ENCODE measurements at places on chromosomes 3 and 15.
A peak's percentile ranks its signal among the peaks of the same experiment; 100 is the strongest.

DNA sequence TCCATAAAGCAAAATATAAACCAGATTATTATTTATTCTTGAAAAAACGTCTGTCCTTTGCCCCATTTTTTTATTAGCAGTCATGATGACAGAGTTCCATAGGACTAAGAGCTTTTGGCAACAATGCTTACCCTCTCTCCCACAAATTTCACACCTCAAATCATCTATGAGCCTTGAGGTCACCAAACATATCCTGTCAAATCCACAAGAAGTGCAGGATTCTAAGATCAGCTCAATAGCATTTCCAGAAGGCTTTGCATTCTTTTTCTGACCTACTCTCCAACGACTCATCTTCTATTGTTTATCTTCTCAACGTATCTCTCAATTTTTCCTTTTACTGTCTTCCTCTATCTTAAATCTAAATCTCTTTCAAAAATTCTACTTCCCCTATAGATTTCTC lies 619.1 kb upstream of the BCHE start:
- no peak for DNase-seq

DNA sequence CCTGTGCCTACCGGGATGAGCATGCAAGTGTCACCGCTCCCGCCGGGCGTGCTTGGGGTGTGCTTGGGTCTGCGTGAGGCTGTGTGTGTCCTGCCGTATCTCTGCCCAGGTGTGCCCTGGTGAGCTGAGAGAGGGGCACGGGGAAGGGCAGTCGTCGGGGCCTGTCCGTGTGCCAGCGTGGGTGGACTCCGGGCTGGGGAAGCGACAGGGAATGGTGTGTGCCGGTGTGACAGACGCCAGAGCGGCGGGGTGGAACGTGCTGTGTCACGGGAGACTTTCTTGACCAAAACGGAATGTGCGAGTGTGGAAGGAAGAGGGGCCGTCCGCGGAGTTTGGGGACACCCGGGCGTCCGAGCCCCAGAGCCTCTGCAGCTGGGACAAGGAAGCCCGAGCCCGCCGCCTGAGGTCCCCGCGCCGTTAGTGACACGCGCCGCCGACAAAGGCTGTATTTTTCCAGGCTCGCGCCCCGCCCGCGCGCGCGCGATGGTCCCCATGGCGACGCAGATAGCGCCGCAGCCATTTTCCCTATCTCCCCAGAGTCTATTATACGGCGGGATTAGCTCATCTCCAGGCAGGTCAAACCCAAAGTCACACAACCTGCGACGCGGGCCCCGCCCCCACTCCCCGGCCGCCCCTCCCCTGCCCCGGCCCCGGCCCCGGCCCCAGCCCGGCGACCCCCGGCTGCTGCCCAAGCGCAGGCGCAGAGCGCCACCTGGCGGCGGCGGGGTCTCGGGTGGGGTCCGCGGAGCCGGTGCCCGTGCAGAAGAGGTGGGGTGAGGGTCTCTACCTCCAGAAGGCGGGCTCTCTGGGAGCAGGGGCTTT lies 4.5 kb upstream of the GATA2 start:
- DNase-seq, result no peak

DNA sequence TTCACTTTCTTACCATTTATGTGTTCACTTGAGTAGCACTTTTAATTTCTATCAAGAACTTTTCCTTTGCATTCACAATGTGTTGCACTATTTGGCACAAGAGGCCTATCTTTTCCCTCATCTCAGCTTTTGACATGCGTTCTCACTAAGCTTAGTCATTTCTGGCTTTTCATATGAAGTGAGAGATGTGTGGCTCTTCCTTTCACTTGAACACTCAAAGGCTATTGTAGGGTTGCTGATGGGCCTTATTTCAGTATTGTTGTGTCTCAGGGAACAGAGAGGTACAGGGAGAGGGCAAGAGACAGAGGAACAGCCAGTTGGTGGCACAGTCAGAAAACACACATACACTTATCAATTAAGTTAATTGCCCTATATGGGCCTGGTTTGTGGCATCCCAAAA lies 127.4 kb upstream of the MLF1 start:
- no peak for DNase-seq

GRCh38 chr3:63089751-63090132 lies 188.4 kb upstream of the SYNPR start:
- no peak for DNase-seq

GRCh38 chr3:86029590-86029989 lies 961.4 kb downstream of the VGLL3 start:
- no peak for DNase-seq

GRCh38 chr3:145959457-145960088 lies 201.4 kb downstream of the PLOD2 start:
- no peak for DNase-seq

- no peak for DNase-seq
These were observed 23.1 kb downstream of the ABHD6 start for GRCh38 chr3:58260733-58261132.

DNA sequence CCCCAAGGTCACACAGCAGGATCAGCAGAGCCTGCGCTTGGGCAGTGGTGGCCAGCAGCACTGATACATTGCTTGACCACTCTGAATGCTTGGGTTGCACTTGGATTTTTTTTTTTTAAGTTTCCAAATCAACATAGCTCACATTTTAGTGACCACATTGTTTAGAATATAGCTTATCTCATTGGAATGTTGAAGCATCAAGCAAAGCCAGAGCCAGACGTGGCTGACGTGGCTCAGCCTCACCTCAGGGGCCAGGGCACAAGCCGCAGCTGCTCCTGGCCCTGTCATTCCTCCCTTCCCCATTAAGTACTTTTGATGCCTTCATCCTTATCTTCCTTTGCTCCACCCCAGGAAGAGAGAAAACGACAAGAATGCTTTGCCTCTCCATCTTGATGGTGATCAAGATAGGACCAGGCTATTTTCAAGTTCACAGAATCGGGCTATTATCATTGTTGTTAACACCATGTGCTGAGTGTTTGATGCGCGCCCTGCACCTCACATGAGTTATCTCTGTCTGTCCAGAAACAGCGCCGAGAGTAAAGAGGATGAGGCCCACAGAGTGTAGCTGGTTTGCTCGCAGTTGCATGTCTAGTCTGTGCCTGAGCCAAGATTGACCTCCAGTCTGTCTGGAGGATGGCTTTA lies 75.8 kb downstream of the AAGAB start:
- DNase-seq, result peak; percentile 94

DNA sequence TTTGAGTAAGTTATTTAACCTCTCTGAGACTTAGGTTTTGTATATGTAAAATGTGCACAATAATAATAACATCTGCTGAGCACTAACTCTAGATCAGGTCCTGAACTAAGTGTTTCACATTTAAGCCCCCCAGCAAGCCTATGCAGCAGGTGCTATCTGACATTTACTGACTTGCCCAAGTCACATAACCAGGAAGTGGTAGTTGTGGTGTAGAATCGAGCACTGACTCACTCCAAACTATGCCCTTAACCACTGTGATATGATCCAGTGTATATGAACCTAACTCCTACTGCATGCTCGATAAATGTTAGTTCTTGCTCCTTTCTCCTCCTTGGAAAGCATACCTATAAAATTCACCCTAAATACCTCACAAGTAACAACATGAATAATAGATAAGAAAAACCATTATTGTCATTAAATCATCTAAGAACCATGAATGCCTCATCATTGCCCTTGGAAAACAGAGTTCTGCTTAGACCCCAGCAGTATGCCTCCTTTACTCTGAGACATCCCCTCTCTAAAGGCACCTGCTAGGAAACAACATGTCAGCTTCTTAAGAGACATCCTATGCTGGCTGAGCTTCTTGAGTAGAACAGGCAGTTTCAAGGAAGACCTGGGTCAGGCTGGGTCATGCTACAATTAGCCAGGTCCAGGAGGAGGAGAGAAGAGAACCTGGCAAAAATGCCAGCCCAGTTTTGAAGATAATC lies 3.0 kb upstream of the SHC4 start:
- no peak for DNase-seq

- no peak for DNase-seq
These were observed 1297.6 kb upstream of the ALCAM start for GRCh38 chr3:104069114-104069513.

DNA sequence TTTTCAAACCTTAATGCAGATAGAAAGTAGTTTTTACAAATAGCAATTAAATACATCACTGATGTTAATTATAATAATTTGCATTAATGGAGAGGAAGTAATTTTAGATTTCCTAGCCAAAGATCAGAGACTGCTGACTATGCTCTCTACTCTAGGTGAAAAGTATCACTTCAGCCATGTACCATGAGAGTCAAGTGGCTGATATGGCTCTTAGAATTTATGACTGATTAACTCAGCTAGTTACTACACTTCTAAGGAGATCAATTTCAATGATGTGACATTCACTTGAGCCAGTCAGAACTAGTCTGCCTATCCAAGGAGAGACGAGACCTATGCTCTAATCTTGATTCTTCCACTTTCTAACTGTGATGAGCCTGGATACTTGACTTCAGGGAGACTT lies 405.7 kb upstream of the RORA start:
- DNase-seq, result no peak

DNA sequence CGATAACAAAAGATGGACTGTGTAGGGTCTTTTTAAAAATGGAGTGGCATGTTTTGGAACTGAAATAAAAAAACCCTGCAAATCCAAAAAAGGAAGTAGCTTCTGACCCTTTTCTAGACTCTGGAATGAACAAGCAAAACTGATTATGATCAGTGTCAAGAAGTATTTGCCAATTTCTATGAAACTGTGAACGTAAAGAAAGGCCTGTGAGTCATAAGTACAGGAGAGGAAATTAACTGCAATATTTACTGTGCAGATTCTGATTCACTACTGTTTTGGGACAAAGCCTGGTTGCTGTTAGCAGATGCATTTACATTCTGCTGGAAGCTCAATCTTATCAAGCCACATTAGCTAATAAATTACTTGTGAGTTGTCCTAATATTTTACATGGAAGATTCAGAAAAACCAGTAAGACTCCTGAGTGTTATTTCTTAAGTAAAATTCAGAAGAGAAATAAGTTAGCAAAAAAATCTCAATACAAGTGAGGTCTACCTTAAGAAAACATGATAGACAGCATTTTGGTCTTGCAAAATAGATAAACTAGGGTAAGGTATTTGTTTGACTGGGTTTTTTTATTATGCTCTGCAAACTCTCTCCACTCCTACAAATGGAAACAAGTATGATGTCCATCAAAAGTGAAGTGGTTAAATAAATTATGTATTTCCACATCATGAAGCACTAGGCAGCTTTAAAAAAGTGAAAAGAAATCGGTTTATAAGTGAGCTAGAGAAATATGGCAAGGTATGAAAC lies 90.2 kb upstream of the LMOD3 start:
- peak; percentile 11 for DNase-seq

GRCh38 chr3:50627407-50628051 lies 10.6 kb downstream of the MAPKAPK3 start:
- peak; percentile 41 for DNase-seq

DNA sequence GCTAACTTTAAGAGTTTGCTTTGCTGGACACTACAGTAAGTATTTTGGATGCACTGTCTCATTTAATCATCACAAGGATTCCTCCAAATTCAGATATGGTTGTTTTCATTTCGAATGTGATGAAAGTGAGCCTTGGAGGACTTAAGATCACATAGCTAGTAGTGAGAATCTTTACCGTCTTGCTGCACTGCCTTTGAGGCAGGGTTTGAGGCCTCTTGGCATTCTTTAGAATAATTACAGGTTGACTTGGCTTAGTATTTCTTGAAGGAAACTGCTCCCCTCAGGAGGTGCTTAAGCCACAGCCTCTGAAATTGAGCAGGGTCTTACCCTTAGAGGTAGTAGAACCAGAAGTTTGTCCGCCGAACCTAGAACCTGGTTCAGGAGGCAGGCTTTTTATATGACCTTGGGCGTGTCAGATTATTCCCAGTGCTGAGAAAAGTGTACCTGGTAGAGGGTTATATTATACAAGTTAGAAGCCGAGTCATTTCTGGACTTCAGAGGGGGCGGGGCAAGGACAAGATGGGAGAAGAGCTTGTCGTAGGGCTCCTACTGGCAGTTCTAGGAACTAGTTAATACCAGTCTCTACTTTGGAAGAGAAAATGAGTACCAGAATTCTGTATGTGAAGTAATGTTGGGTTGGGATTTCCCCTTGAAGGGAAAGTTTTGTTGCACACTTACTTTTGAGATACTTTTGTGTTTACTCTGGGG lies 1.1 kb downstream of the TFG start:
- DNase-seq, result peak; percentile 15

DNA sequence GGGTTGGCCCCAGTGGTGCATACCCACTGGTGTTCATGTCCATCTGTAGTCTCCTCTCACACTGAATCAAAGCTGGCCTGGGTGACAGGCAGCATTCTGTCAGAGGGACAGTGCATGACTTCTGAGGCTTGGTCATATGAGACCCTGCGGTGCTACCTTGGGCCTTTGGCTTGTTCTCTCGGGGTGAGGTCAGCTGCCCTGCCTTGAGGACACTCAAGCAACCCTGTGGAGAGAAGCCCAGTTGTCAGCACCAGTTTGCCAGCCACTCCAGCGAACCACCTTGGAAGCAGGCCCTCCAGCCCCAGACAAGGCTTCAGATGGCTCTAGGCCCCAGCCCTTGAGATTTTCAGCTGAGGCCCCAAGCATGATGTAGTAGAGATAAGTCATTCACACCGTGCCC lies 16.9 kb upstream of the RAB7A start:
- DNase-seq, result no peak

DNA sequence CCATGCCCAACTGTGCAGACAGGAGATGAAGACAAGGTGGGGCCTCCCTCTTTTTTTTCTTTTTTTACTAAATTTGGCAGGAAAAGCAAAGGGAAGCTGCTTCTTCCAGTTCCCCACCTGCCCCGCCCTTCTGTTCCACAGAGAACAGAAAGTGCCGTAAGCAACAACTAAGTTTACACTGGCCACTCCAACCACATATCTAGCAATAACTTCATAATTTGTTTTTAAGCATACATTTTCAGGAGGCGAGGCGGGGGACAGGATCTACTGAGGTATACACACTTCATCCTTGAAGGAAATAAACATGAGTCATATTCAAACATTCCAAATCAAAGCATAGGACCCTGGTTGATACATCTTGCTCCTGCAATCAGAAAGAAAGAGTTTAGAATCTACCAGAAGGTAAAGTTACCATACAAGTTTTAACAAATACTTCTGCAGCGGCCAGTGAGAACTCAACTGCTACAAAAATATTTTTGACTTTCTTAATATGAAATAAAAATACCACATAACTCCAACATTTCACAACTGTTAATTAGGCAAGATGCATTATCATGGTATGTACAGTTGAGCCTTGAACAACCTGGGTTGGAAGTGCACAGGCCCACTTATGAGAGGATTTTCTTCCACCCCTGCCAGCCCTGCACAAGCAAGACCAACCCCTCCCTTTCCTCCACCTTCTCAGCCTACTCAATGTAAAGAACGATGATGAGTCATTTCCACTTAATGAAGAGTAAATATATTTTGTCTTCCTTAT lies 50.7 kb downstream of the FOXP1 start:
- DNase-seq, result no peak

- peak; percentile 1 for DNase-seq
These were observed 965.9 kb upstream of the ROBO1 start for GRCh38 chr3:80733522-80734176.

- DNase-seq, result no peak
These were observed 19.0 kb upstream of the CHCHD6 start for GRCh38 chr3:126685021-126685420.

- no peak for DNase-seq
These were observed 53.4 kb upstream of the LRIG1 start for GRCh38 chr3:66554178-66554577.

- no peak for DNase-seq
These were observed 13.2 kb downstream of the LIMD1 start for GRCh38 chr3:45607790-45608189.
